A172 (cell line): ENCODE measurements at places on chromosomes 5 and 9. TPM values are rescaled to one million over a fixed set of nuclear protein-coding genes. Genes with fewer than 3 reads are reported as not detected.

The NRG2 gene
- total RNA-seq, result 2.5 and 3.5 TPM in 2 replicates

The PLAC8L1 gene
- total RNA-seq, result not detected in 2 replicates

The C9orf50 gene
- total RNA-seq, result not detected in 2 replicates

The CTSV gene
- 41.3 and 41.7 TPM in 2 replicates for total RNA-seq

The GPRIN1 gene
- total RNA-seq, result 20.3 and 24.6 TPM in 2 replicates

The DMGDH gene
- 0.12 TPM in 1 of 2 replicates, not detected in the other for total RNA-seq

The SLCO6A1 gene
- not detected in 2 replicates for total RNA-seq

The NUTM2F gene
- total RNA-seq, result not detected in 2 replicates

The LCP2 gene
- not detected in 2 replicates for total RNA-seq
